ENCODE measurements at places on chromosomes 6 and 20.

- DNase-seq: no peak
Observed at GRCh38 chr6:156972145-156972544, 195.0 kb downstream of the ARID1B start.

GRCh38 chr6:143675382-143675900 is 2.3 kb upstream of the PHACTR2 start:
- no peak for DNase-seq

GRCh38 chr6:167668019-167668753 is 158.5 kb upstream of the AFDN start:
- no peak for DNase-seq

DNA sequence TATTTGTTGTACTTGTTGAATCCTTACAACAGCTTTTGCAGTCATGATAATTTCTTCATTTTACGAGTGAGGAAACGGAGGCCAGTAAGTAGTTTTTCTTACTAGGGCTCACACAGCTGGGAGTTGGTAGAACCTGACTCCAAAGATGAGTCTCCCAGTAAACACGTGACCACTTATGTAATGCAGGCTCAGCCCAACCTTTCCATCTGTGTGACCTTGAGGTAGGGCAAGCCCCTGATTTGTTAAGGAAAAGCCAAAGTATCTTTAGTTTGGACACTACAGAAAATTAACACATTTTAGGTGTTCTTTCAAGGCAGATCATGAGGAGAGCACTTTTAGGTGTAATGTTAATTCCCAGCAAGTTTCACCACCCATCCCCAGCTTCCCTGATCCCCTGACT is 111.3 kb downstream of the LRRC1 start:
- DNase-seq: no peak

- DNase-seq: no peak
Observed at GRCh38 chr20:40536808-40537207, 152.2 kb downstream of the MAFB start.

DNA sequence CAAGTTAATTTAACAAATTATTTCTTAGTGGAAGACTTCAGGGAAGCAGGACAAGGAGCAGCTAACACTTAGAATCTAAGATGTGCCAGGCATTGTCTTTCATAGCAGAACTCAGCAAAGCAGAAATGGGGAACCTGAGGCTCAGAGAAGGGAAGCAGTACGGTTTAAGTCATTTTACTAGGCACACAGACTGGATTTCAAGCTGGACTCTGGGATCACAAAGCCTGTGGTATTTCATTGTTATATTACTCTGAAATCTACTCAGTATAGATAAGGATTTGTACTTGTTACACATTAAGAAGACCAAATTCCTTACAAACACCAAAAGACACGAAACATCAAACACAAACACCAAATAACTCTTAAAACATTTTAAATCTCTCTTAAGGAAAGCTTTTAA is 199.6 kb downstream of the ISM1 start:
- DNase-seq: no peak

GRCh38 chr6:168404560-168404959 is 36.4 kb upstream of the SMOC2 start:
- DNase-seq: no peak

- no peak for DNase-seq
Observed at GRCh38 chr20:199996-200395, 10.5 kb upstream of the DEFB128 start.

GRCh38 chr20:36093025-36093803 is 61.3 kb upstream of the EPB41L1 start:
- DNase-seq: no peak

DNA sequence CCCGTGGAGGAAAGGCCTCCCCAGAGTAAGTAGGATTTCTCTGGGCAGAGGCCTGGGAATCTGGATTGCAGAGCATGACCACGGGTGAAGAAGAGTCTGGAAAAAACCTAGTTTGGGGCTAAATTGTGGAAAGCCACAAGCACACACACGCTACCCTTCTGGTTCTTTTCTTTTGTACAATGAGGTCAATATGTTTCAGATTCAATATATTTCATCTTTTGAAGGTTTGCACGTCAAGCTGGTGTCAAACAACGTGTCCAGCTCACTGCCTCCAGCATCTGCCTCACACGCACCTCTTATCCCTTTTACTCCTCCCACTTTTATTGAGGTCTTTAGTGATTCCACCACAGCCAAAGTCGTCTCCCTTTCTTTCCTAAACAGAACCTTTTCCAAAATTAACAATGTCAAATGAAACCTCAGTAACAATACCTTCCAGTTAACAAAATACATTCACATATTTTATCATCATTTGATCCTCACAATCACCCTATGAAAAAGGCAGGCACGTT is 773 bp upstream of the EPB41L2 start:
- DNase-seq: no peak

DNA sequence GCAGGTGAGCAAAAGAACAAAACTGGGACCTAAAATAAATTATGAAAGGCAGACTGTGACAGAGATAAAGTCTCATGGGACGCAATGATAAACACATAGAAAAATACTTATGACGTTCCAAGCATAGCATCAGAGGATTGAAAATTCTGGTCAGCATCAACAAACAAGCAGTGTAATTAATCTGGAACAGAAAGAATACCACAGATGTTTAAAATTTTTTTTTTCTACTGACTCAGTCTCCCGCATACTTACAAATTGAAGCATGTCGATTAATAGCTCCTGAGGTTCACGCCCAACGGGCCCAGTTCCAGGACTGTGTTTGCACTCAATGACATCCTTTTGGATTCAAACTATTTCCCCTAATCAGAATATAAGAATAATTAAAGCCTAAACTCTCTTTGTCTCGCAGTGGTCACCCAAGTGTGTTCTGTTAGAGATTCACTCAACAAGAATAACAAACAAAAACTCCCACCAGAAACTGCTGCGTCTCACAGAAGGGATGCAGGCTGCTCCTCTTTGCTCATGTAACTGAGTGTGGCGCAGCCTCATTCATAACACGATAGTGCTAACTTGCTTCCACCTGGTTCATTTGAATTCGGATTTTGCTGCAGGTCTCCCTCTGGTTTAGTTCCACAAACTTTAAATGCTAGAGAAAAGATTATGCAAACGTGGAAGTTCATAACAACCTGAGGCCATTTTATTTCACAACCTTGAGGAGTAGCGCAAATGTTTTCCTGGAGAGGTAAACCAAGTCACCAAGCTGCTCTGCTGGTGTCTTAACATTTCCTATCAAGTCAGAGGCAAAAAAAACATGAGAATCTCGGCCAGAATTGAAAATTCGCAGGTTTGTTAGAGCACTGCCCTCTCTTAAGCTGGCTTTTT is 69.0 kb upstream of the CITED2 start:
- no peak for DNase-seq

GRCh38 chr6:11264100-11264499 is 31.6 kb upstream of the NEDD9 start:
- no peak for DNase-seq

GRCh38 chr20:11838076-11838636 is 79.5 kb upstream of the BTBD3 start:
- DNase-seq: no peak

- DNase-seq: no peak
Observed at GRCh38 chr6:155710704-155711103, 255.1 kb upstream of the NOX3 start.

DNA sequence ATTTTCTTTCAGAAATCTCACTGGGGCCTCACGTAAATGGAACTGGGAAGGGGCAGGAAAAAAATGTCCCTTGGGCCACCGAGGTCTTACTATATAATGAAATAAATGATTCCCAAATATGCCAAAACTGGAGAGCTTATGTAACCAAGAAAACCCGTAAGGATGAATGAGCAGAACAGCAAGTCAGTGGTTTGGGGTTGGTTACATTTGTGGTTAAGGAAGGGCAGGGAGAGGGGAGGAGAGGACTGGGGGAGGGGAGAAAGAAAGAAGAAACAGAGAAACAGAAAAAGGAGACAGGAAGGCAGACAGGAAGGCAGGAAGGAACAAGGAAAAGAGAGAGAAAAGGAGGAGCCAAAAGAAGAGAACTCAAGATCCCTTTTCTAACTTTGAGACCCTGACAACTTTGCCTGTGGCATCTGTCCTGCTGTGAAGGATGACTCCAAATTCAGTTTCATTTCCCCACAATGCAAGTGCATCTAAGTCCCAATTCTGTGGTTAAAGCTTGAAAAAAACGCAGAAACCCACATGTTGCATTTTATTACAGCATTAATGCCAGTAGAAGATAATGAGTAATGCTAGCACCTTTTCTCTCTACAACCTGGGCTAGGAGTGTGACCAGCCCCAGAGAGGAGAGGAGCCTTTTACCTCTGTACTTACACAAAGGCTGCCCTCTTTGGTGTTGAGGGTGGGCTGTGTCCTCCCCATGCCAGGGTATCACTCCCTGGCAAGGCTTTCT is 10.8 kb upstream of the ARMC2 start:
- DNase-seq: no peak

DNA sequence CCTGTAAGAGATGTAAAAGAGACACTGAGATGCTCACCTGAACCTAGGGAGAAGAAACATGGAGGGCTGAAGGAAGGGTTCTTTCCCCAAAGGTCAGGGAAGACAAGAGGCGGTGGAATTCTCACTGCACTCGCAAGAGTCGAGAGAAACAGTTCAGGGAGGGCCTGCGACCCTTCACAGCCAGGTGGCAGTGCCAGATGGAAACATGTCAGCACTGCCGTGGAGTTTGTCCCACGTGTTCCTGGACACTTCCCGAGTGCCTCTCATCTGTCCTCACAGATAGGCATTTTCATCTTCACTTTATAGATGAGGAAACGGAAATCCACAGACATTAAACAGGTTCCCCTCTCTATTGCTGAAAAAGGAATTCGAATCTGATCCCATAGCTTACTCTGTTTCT is 70.4 kb upstream of the SYNJ2 start:
- no peak for DNase-seq

GRCh38 chr6:225121-225721 is 67.1 kb upstream of the DUSP22 start:
- DNase-seq: peak; percentile 49

GRCh38 chr6:83707829-83708545 is 914 bp downstream of the SNAP91 start:
- no peak for DNase-seq

GRCh38 chr6:97701801-97702200 is 418.8 kb upstream of the MMS22L start:
- no peak for DNase-seq

GRCh38 chr6:159462431-159462830 is 230.6 kb downstream of the SOD2 start:
- DNase-seq: no peak

- no peak for DNase-seq
Observed at GRCh38 chr6:37020381-37020780, 14.9 kb downstream of the FGD2 start.

- no peak for DNase-seq
Observed at GRCh38 chr6:41498968-41499599, 47.1 kb upstream of the FOXP4 start.

DNA sequence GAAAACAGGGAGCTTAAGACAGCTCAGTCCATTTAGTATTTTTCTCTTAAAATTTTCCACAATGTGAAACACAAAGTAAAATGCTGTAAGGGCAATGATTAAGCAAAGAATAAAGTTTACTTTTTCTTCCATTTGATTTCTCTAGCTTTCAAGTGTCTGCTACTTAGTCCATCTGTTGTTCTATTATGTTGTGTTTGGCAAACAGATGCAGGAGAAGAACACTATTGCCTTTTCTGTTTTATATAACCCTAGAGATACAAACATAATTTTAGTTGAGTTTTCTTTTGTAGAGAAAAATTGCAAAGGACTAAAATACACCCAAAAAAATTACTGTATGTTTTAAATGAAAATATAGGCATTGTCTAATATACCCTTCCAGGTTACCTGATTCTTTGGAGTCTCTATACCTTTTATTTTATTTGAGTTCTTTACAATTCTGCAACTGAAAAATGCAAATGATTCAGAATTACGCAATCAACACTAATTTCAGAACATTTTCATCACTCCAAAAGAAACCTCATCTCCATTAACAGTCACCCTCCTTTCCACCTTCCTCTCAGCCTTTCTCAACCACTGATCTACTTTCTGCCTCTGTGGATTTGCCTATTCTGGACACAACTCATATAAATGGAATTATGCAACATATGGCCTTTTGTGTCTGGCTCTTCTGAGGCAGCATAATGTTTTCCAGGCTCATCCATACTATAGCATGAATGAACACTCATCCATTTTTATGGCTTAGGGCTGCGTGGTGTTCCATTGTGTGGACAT is 96.9 kb downstream of the MKKS start:
- no peak for DNase-seq

GRCh38 chr6:45698046-45698445 is 317.6 kb downstream of the CLIC5 start:
- DNase-seq: no peak

GRCh38 chr6:96153775-96154174 is 138.0 kb downstream of the FUT9 start:
- no peak for DNase-seq

DNA sequence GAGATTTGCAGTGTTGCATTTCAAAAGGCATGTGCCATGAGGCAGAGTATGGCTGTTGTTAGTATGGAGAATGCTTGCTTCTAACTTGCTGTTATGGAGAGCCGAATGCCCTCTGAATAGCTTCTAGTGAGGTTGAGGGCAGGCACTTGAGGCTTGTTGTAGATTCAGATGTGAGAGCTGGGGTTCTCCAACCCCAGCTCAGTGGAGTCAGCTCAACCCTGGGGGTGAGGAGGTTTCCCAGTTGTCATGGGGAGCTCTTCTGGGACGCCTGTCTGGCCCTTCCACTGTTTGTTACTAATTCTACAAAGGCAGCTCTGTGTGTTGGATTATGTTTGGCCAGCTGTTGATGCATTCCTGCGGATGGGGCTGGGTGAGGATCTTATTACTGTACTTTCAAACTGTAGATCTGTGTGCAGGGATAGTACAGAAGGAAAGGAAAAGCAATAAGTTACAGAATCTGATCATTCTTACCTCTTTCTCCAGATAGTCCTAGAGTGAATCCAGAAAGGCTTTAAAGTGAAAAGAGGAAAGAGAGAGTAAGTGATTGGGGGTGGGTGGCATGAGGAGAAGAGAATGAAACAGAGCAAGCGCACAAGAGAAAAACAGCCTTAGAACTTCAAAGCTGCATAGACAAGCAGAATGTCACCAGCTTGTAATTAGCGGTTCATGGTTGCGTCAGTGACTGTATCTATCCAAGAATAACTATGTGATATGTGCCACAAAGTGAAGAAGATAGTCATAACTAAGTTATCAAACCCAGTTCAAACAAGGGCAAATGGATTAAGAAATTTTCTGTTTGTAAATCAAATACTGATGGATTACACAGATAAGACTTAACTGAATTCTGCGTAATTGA is 148.7 kb downstream of the PRL start:
- DNase-seq: no peak

GRCh38 chr6:144285548-144285797 is 338 bp downstream of the UTRN start:
- DNase-seq: no peak

GRCh38 chr20:34112600-34113101 is 608 bp upstream of the EIF2S2 start:
- DNase-seq: no peak

DNA sequence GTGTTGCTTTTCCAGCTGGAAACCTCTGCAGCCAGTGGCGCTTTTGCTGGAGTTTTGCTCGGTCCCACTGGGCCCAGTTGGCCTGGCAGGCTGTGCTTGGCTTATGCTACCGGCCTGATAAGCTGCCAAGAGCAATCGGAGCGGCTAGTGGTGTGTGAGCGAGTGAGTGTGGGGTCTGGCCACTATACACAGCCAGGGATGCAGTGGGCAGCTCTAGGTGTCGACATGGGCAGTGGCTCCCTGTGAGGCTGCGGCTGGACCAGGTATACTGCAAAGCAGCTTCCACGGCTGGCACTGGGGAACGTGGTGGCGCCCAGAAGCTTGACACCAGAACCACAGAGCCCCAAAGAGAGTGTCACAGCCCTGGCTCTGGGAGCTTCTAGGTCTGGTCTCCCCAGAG is 996.5 kb downstream of the GRIK2 start:
- DNase-seq: no peak
